ENCODE measurements at places on chromosomes 6 and 20.

GRCh38 chr20:50532221-50532620, 22.0 kb downstream of the PTPN1 start:
- DNase-seq, result no peak

DNA sequence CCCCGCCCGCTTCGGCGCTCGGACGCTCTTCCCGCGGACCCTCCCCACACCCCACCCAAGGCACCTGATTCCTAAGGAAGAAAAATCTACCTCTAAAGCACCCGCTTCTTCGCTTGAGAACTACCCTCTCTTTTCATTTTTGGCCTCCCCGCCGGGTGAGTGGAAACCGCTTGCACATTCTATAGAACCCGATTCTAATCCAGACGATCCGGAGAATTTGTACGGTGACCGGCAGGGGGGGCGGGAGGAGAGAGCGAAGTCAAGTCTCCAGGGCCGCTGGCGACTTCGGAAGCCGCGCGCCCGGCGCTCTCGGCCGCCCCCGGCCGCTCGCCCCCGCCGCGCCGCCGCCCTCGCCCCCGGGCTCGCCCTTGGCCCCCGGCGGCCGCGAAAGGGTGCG, at the start of gene RBM24:
RBM24 (plus strand) TSS at position 262 of the 397 bp plus-strand sequence. CDS start 221 bp downstream, outside the sequence.
- peak; percentile 69 for DNase-seq

DNA sequence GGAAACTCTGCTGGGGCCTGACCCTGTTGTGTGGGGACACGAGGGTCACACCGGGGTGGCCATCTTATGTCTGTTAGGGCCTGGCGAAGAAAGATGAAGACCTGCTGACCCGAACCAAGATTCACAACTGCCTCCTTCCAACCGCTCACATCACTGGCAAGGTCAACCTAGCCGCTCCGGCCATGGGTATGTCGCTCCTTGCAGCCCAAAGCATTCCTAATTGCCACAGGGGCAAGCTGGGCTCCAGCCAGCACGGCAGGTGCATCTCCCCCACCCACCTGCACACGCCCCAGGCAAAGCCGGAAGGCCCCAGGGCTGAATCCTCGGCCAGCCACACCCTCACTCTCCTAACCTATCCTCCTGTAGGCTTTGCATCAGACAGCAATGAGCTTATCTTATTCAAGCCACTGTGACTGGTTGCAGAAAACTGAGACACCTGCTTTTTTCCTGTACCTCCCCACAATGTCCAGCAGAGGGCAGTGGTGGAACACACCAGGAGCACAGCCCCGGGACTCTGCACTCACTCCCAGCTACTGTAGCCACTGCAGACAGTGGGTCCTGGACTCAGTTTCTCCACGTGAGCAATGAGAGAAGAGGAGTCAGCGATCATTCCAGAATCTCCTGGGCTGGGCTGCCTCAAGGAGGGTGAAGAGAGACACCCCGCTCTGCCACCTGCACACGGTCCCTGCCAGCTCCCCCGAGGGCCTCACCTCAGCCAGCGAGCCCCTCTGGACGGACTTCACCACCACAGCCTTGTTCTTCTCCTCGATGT, 170.2 kb downstream of the PREX1 start:
- DNase-seq, result peak; percentile 72

DNA sequence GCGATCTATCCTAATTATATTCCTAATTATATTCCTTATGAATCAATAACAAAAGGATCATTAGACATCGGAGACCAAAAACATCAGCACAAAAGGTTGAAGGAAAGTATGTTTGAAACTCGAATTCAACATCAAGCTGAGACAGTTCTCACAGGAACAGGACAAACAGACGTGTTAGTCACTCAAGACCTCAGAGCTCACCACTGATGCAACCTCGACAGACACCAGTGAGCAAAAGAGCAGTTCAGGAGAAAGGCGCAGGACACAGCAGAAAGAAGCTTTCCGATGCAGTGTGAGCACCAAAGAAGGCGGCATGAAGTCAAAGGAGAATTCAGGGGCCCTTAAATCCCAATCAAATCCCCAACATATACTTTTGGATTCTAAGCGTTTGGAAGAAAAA, 6.3 kb upstream of the RAMACL start:
- no peak for DNase-seq

DNA sequence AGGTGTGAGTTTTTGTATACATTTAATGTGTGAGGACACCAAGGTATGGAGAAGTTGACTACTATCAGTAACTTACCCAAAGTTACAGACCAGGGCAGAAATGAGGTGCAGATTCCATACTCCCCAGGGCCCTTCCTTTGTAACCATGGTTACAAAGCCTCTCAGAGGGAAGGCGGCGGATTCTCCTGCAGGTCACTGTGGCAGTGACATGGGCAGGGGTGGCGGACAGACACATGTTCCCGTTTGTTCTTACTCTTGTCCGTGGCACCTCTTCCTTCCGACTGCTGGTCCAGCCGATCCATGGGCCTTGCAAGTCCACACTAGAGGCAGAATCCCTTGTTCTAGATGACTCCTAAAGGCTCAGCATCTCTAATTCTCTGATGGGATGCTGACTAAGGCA, 43.0 kb downstream of the PDYN start:
- no peak for DNase-seq

- no peak for DNase-seq
Observed at GRCh38 chr6:157669747-157670216, 153.3 kb upstream of the SNX9 start.

GRCh38 chr20:35237486-35237885, 11.0 kb downstream of the MMP24 start:
- no peak for DNase-seq

- DNase-seq, result no peak
Observed at GRCh38 chr6:96138406-96138805, 122.6 kb downstream of the FUT9 start.

- DNase-seq, result no peak
Observed at GRCh38 chr6:34914358-34914757, 25.3 kb downstream of the ANKS1A start.

All from HAP-1 (cell line).